ENCODE measurements at places on chromosomes 2 and 18.

GRCh38 chr18:12000072-12000659, 18.9 kb downstream of the IMPA2 start:
- DNase-seq, result no peak

GRCh38 chr2:118197011-118197675, 108.9 kb downstream of the INSIG2 start:
- DNase-seq, result no peak

GRCh38 chr2:74712223-74713053, 58.4 kb downstream of the SEMA4F start:
- no peak for DNase-seq

DNA sequence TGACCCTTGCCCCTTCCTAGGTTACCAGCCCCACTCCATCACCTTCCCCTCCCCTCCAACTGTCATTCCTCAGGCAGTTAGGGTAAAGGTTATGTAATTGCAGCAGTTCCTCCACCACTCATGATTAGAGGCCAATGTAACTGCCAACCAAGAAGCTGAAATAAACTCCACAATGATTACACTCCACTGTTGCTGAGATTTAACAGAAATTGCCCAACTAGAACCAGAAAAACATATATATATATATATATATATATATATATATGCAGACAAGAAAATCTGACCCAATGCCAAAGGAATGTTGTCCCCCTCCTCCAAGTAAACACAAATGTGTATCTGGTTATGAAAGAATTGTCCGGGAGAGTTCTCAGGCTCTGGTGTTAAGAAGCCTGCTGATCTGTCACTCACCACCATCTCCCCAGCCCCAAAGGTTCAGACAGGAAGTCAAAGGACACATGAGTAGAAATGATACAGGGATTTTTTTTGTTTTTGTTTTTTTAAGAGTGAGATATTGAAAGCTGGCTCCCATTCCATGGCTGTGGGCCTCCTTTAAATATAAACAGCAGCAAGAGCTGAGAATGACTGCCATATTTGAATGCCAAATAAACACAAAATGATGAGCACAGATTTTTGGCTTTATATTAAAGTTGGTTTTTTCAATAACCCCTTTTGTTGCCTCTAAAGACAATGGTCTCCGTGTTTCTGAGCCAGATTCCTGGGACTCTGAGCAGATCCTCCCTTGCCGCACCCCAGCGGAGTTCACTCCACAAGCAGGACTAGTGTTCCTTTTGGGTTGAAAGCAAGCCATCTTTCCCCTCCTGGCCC, 127.2 kb upstream of the MAPRE2 start:
- no peak for DNase-seq

GRCh38 chr2:54617409-54617808, 106.1 kb upstream of the EML6 start:
- DNase-seq, result no peak

DNA sequence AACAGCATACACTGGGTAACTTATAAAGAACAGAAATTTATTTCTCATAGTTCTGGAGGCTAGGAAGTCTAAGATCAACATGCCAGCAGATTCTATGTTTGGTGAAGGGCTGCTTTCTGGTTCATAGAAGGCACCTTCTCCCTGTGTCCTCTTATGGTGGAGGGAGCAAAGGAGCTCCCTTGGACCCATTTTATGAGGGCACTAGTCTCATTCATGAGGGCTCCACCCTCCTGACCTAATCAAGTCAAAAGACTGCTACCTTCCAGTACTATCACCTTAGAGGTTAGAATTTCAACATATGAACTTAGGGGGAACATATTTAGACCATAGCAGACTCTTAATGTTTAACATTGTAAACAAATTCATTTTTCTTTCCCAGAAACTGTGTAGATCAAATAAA, 54.5 kb downstream of the ACVR1C start:
- DNase-seq, result no peak

DNA sequence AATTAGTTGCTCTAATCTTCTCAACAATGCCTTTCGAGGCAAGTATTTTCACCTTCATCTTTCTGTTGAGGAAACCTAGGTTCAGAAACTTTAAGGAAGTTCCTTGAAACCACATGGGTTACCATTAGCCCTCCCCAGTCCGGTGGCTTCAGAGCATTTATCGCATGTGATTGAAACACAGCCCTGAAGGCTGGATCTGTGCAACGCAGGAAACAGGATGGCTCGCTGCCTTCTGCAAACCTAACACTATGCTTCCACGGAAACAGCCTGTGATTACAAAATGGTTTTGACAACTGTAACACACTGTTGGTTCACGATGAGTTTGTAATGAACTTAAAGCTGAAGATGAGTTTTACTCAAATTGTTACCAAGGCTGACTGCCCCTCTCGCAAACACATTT, 68.5 kb downstream of the EPB41L3 start:
- no peak for DNase-seq

DNA sequence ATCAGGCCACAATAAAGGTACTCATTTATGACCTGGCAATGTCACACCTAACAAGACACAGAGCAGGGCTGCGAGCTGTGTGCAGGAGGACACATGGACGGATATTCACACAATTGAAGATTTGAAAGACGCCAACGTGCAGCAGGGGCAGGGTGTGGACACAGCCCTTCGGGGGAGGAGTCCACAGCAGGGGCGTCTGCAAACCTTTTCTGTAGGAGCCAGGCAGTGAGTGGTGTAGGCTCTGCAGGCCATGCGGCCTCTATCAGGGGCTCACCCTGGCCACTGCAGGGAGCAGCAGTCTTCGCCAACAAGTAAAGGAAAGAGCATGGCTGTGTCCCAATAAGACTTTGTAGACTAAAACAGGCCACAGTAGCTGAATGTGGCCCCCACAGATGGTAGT, 125.7 kb upstream of the SNTG2 start:
- DNase-seq, result no peak

- no peak for DNase-seq
Measured at GRCh38 chr2:217992061-217992460, 10.7 kb downstream of the TNS1 start.

DNA sequence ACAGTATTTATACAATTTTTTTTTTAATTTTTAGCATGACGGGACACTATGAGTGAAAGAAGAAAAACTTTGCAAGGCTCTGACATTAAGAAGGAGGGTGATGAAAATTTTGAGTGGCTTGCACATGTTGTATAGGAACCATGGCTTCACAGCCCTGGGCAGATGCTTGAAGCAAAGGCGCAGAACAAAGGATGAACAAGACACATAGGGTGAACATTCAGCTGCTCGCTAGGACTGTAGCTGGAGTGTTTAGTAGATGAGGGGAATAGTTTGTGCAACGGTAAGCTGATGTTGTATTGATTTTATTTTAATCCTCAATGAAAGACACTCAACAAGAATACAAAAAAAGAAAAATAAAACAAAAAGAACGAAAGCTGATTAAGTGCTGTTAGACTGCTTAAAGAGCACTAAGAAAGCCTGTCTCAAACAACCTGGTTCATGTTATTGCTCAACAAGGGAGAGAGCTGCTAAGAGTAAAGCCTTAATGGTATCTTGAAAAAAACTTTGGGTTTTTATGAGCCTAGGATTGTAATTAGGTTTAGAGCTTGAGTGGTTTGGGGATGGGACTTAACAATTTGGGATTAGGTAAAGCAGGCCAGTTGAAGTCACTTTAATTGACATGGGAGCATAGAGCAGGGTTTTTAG, 41.2 kb upstream of the GCFC2 start:
- no peak for DNase-seq

DNA sequence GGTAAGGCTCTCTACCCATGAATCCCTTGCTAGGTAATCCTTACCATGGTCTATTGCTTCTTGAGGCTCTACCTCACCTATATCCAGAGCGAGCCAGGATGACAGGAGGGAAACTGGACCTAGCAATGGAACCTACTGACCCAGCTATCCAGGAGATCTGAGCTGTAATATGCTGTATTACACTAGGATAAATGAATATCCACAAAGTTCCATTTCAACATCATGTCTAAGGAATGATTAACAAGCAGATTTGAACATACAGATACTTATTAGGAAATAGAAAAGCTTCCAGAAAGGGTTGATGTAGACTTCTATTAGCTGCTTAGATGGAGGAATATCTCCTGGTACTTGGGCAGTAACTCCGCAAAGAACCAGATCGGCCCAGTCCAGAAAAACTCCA, 110.1 kb downstream of the BAZ2B start:
- DNase-seq, result no peak

- no peak for DNase-seq
Measured at GRCh38 chr2:58494071-58494501, 253.0 kb upstream of the FANCL start.

DNA sequence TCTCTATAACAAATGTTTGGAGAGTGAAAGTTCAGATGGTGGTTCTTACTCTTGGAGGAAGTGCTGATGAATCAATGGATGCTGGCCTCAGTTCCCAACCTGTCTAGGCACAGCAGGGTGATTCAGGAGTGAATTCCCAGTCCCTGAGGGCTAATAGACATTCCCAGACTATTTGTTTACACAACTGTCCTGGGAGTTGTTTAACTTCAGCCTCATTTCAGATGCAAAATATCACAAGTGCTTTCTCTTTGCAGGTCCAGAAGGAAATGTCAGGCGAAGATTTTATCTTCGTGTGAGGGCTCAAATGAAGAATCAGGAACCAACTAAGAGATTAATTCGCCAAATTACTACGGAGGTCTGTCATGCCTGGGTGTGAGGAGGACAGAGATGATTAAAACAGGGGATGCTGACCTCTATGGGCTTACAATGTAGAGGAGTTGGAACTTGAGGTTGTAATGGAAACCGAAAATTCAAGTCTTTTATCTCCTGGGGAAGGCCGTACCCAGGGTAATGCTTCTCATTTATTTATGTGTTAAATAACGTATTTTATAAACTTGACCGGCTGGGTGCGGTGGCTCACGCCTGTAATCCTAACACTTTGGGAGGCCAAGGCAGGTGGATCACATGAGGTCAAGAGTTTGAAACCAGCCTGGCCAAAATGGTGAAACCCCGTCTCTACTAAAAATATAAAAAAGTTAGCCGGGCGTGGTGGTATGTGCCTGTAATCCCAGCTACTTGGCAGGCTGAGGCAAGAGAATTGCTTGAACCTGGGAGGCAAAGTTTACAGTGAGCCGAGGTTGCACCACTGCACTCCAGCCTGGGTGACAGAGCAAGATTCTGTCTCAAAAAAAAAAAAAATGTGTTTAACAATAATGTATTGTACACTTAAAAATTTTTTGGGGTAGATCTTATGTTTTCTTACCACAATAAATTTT, 38.7 kb upstream of the SLC1A4 start:
- DNase-seq, result no peak

- DNase-seq, result no peak
Measured at GRCh38 chr2:215314896-215315295, 3.0 kb downstream of the ATIC start.

Data from activated naive CD4-positive, alpha-beta T cell treated with anti-CD3 and anti-CD28 coated beads, Interleukin-2, amount 10 ng/mL, durations not matched to agents 7 days and 5 days (primary cell).